GDM1 (cell line): ENCODE measurements at places on chromosomes 11 and 22.

DNA sequence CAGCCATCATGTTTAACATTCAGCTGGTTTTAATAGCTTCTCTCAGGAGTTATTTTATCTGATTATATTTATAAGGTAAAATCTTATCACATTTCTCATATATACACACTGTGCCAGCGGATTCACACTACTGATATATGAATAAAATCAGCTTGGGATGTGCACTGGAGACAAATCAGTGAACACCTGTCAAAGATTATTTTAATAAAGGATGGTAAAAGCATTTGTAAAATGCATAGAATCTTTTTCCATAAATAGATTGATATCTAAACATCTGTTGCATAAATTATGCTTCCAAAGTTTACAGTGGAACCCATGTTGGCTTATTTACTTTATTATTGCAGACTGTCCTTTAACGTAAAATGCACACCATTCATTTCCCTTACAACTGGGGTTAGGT lies 1125.8 kb upstream of the CNTN5 start:
- DNase-seq: no peak

DNA sequence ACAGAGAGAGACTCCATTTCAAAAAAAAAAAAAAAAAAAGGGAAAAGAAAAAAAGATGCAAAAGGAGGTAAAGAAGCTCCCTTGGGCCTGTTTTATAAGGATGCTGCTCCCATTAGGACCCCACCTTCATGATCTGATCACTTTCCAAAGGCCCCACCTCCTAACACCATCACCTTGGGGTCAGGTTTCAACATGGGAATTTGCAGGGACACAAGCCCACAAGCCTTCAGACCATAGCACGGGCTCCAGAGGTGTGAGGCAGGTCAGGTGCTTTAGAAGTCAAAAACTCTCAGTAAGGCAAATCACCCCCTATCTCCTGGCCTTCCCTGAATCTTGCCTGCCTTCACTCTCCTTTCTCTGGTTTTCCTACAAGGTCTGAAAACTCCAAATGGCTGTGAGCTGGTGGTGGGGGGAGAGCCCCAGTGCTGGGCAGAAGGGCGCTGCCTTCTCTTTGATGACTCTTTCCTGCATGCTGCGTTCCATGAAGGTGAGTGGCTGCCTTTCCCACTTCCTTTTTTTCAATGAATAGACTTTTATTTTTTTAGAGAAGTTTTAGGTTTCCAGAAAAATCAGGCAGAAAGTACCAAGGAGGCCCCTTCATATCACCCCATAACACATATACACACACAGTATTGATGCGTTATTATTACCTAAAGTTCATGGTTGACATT lies 13.2 kb downstream of the ASPHD2 start:
- no peak for DNase-seq

- DNase-seq: no peak
Measured at GRCh38 chr22:31635638-31636306, 26.2 kb downstream of the PISD start.

GRCh38 chr11:62358273-62358672 lies 21.0 kb downstream of the ASRGL1 start:
- no peak for DNase-seq

- no peak for DNase-seq
Measured at GRCh38 chr22:47203554-47203991, 441.1 kb downstream of the TBC1D22A start.

GRCh38 chr11:66268952-66269905 lies 790 bp downstream of the RAB1B start:
- DNase-seq: peak; percentile 37

DNA sequence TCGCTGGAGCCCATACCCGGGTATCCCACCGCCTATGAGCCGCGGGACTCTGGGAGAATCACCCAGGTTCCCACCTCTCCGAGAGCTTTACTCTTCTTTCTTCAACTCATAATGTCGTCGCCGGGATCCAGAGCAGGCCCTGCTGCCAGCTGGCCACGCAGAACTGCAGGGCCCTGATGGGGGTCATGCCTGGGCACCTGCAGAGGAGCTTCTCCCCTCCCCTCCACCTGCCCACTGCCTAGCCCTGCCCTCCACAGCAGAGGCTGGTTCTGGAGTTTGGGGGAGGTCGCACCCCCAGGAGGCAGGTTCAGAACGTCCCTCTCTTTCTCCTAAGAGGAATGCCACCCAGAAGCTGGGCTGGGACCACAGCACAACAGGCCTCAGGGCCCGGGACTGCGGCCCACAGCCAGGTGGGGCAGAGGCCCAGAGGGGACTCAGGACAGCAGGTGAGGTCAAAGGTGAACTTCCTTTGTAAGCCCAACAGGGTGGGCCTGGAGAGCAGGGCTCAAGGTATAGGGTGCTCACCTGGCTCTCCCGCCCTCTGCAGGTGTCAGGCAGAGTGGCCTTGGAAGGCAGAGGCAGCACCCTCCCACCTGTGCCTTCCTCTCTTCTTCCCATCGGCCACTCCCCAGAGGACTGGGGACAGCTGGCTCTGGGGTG lies 1.9 kb downstream of the SLC25A45 start:
- DNase-seq: no peak
